ENCODE measurements at places on chromosomes 6 and 20.
A peak's percentile ranks its signal among the peaks of the same experiment; 100 is the strongest.

DNA sequence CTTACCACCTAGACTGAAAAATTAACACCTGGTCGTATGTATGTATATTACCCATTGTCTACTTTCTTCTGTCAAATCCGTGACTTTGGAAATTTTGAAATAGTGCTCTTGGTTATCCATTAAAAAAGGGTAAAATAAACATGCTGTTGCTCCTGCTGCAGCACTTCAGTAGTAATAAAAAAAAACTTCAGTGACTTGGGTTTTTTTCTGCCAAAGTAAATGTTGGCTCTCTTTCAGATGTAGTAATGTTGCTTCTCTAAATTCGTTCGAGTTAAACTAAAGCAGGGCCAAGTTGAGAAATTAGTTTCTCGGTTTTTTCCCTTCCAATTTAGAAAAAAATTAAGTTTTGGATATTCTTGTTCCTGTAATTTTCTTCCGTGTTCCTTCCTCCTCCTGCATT is 34.2 kb downstream of the JARID2 start:
- DNase-seq = no peak

DNA sequence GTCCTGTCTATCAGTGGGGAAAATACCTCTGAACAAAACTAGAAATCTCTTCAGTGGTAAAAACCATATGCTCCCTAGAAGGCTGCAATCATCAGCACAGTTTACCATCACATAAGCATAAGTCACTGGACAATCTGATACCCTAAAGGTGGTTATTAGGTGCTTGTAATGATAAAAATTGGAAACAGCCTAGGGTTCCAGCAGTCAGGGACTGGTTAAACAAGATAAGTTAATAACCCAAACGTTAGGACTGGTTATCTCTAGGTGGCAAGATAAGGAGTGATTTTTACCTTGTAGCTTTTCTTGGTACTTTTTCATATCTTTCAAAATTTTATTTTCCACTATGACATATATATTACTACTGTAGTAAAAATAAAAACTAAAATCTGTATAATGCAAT is 11.0 kb downstream of the ECI2 start:
- no peak for DNase-seq

- no peak for DNase-seq
Observed at GRCh38 chr6:14118446-14118845, 874 bp downstream of the CD83 start.

GRCh38 chr6:150081702-150082101 is 12.8 kb upstream of the ULBP3 start:
- no peak for DNase-seq

DNA sequence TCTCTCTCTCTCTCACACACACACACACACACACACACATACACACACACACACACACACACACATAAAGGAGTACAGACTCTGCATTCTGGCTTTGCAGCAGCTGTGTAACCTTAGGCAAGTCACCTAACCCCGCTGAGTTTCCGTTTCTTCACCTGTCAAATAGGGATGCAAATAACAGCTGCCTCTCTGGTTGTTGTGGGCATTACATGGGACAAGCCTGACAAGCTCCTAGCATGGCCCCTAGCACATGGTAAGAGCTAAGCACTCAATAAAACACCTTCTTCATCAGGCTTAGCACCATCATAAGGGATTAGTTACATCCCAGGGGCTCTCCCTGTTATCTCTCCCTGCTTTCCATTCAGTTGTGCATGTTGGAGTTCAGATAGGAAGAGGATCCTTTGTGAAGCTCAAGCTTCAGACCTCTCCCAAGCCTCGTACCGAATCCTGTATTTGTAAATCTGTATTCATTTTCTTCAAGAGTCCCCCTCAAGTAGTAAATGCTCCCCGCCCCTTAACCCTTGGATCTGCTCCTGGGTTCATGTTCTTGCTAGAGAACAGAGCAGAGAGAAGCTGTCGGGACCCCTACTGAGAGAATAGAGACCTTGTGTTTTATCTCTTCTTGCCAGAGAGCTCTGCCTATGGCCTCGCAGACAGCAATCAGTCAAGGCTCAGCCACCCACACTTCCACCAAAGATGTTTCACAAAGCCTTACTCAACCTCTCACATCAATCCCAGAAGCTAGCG is 2.2 kb downstream of the SLC13A3 start:
- DNase-seq = no peak

GRCh38 chr6:151324488-151324825 is 66.9 kb downstream of the ZBTB2 start:
- no peak for DNase-seq

DNA sequence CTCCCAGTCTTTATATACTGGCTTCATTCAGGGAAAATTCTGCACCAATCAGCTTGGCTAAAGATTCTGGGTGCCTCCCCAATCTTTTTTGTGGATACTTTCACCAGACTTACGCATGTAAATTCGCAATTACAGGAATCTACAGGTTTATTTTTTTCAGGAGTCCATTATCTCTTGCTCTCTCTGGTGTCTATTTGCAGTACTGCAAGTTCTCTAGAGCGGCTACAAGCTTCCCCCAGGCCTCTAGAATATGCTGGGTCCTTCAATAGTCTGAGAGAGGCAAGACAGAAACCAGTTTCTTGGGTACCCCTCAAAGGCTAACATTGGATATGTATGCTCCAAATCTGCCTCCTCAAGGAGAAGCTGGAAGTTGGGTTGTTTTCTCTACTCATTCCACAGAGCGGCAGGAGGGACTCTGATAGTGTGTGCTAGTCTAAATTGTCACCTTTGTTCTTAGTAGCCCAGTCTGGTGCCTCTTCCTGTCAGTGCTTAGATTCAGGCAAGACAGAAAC is 58.5 kb downstream of the SUN5 start:
- peak; percentile 42 for DNase-seq

DNA sequence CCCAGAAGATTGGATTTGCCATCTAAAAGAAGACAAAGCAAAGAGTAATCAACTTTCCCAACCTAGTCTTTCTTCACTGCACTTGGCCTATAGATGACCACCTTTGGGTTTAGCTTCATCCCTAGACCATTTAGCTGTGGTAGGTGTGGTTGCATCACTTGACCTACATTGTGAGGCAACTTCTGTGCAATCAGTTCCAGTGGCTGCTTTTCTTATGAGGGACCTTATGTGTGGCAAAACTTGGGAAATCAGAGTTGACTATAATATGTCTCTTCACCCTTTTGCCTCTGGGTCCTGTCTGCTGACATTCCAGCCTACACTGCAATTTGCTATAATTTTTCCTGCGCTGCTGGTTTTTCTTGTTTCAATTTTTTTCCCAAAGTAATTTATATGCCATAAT is 55.2 kb downstream of the PRDM13 start:
- no peak for DNase-seq

GRCh38 chr6:82980086-82980485 is 85.6 kb downstream of the UBE3D start:
- no peak for DNase-seq

GRCh38 chr6:149761438-149761837 is 11.9 kb downstream of the PCMT1 start:
- DNase-seq = no peak

- no peak for DNase-seq
Observed at GRCh38 chr6:32109114-32109764, at the start of gene TNXB. Gene TNXB (minus strand): TSS chr6:32109338. CDS start chr6:32098198, 11,140 bp downstream.

DNA sequence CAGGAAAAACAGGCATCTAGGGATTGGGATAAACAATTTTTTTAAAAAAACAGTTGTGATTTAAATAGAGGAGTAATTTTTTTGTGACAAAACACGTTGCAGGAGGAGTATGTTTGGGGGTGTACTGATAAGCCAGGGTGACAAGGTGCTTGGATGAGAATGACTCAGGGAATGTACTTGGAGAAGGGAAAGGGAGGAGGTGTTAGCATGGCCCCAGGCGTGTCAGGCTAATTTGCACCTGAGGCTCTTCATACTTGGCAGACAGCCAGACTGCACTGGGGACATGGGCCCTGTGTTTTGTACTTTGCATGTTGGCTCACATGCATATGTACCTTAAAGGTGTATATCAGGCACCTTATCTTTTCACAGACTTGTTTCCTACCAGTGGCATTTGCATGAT is 22.8 kb downstream of the PANK2 start:
- no peak for DNase-seq

- no peak for DNase-seq
Observed at GRCh38 chr20:3084986-3085360, 449 bp upstream of the AVP start.

GRCh38 chr20:25553819-25554296 is 31.5 kb downstream of the NINL start:
- no peak for DNase-seq

- no peak for DNase-seq
Observed at GRCh38 chr6:54802775-54803634, 43.6 kb upstream of the FAM83B start.

- no peak for DNase-seq
Observed at GRCh38 chr6:2514965-2515543, 235.7 kb downstream of the MYLK4 start.

GRCh38 chr6:151704383-151704782 is 103.1 kb upstream of the ESR1 start:
- DNase-seq = no peak

GRCh38 chr6:158595223-158595622 is 35.3 kb downstream of the TMEM181 start:
- peak; percentile 16 for DNase-seq

All from CD4-positive, alpha-beta T cell treated with Interleukin-4 for 4 hours (primary cell).